ENCODE measurements at places on chromosomes 7 and 10. TPM values are rescaled to one million over a fixed set of nuclear protein-coding genes. Genes with fewer than 3 reads are reported as not detected.

GPR37 gene
- not detected for polyA plus RNA-seq

GATA3 gene
- polyA plus RNA-seq: not detected

LIPF gene
- polyA plus RNA-seq: not detected

VWDE gene
- polyA plus RNA-seq: 0.12 TPM

SSC4D gene
- polyA plus RNA-seq: 33.3 TPM

MBLAC1 gene
- polyA plus RNA-seq: 0.88 TPM

CALY gene
- polyA plus RNA-seq: 0.21 TPM

- H3K27ac ChIP-seq: no peak overlapping the region
- H3K27me3 ChIP-seq: no peaks in the 10 kb centered on the region
- peaks cover 40% of the 10 kb centered on the region for H3K4me1 ChIP-seq
- H3K36me3 ChIP-seq: no peaks in the 10 kb centered on the region
- DNase-seq: no peak
- no peak overlapping the region for H3K4me3 ChIP-seq
These were observed 3.3 kb downstream of the JMJD1C start for GRCh38 chr10:63462442-63462841.

GRCh38 chr10:21261842-21262294, 263.6 kb downstream of the SKIDA1 start:
- H3K27me3 ChIP-seq: 0 out of 3 replicates have a peak, but pooled peaks cover 13% of the 10 kb centered on the region
- no peak for DNase-seq
- no peaks in the 10 kb centered on the region for H3K4me1 ChIP-seq
- H3K4me3 ChIP-seq: no peak overlapping the region
- H3K27ac ChIP-seq: no peak overlapping the region

DNA sequence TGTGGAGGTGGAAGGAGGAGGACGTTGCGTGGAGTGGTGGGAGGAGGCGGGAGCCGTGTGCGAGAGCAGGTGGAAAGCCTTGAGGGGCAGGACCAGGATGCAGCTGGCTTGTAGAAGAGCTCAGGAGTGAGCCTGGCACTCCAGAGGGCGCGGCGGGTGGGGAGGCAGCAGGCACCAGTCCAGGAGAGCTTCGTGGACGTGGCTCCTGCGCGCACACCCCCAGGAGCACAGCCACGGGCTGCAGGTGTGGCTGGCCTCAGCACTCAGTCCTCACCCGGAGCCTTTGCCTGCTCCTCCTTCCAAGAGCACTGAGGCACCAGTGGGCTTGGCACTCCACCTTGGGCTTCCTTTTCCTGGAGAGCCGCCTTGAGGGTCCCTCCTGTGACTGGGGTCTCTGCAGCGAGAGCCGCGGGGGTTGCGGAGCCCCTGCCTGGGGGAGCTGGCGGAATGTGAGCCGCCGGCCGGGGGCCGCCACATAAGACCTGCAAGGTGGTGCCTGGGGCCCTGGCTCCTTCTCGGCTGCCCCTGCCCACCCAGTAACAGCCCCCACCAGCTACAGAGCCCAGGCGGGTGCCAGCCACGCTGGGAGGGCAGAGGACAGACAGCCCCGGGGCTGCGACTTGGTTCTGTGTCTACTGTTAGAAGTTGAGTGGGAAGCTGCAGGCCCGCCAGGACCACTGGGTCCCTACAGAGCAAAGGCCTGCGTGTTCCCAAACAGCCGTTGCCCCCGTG, 11.1 kb downstream of the MAFK start:
- H3K4me1 ChIP-seq: peaks cover 13% of the 10 kb centered on the region
- H3K36me3 ChIP-seq: peaks cover 12% of the 10 kb centered on the region
- no peaks in the 10 kb centered on the region for H3K27me3 ChIP-seq
- DNase-seq: no peak

DNA sequence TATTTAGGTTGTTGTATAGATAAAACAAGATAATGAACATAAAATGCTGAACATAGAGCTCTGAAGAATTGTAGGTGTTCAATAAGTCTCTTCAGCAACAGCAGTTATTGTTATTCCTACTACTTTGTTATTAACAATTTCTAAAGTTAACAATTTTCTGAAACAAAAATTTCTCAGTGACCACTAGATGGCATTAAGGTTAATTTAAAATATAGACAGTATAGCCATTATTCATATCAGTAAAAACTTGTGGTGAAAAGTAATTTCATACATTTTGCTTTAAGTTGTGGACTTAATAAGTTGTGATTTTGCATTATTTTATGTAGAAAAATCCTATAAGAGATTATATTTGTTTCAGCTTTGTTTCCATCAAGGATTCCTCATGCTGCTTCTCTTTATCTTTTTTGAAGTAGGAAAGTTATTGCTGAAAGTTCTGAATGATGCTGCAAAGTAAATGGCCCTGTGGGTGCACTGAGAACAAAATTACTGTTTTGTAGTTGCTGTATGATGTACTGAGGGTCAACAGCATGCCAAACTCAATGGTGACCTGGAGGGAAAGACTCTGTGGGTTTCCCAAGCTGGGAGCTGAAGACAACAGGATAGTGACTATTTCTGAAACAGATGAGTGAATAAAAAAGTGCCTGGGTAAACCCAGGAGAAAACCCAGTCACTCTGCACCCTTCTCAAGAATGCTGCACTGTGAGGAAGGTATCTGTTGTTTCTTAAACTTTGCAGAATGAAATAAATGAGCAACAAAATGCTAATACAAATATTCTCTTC, 253.6 kb downstream of the KIF20B start:
- H3K4me3 ChIP-seq: no peak overlapping the region
- H3K4me1 ChIP-seq: no peaks in the 10 kb centered on the region
- H3K27ac ChIP-seq: no peak overlapping the region
- DNase-seq: no peak
- H3K27me3 ChIP-seq: no peaks in the 10 kb centered on the region

DNA sequence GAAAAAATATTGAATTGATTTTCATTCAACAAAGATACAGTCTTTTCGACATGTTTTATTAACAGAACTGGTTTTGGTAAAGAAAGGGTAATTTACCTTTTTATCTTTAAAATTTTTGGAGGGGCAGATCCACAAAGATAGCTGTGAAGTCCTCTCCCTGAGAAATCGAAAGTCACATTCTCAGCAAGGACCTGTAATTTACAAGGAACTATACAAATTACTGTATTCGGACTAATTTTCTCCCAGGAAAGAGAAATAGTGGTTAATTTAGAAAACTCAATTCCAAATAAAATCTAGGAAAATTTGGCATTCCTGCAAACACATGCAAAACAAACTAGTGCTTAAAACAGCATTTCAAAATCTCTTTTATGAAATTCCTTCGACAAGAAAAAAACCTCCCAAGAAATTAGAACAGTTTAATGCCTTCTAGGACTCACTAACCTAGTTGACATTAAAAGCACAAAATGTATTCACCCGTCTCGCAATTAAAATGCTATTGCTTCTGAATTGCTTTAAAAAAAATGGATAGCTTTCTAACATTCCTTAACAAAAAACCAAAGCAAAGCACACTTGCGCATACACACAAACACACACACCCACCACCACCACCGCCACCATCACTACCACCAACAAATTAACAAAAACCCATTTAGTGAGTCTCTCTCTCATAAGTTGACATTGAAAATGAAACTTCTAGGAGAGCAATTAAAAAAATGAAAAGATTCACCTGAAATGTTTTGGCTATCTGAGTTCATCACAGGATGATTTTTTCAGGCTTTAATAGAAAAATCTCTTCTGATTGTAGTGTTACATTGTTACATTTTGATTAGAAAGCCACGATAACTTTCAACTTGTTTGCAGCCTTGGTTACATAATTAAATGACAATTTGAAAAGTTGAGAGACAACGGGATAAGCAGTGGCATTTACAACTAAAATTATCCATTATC, 4.0 kb upstream of the NKX2-3 start:
- H3K27me3 ChIP-seq: peaks cover 9% of the 10 kb centered on the region
- H3K4me3 ChIP-seq: no peak overlapping the region
- H3K27ac ChIP-seq: no peak overlapping the region
- H3K36me3 ChIP-seq: no peaks in the 10 kb centered on the region

- H3K27ac ChIP-seq: no peak overlapping the region
- no peaks in the 10 kb centered on the region for H3K27me3 ChIP-seq
- H3K36me3 ChIP-seq: peaks cover 8% of the 10 kb centered on the region
- H3K4me1 ChIP-seq: peaks cover 71% of the 10 kb centered on the region
- no peak for DNase-seq
- H3K4me3 ChIP-seq: no peak overlapping the region
These were observed 8.8 kb downstream of the CHST3 start for GRCh38 chr10:71972746-71973695.

DNA sequence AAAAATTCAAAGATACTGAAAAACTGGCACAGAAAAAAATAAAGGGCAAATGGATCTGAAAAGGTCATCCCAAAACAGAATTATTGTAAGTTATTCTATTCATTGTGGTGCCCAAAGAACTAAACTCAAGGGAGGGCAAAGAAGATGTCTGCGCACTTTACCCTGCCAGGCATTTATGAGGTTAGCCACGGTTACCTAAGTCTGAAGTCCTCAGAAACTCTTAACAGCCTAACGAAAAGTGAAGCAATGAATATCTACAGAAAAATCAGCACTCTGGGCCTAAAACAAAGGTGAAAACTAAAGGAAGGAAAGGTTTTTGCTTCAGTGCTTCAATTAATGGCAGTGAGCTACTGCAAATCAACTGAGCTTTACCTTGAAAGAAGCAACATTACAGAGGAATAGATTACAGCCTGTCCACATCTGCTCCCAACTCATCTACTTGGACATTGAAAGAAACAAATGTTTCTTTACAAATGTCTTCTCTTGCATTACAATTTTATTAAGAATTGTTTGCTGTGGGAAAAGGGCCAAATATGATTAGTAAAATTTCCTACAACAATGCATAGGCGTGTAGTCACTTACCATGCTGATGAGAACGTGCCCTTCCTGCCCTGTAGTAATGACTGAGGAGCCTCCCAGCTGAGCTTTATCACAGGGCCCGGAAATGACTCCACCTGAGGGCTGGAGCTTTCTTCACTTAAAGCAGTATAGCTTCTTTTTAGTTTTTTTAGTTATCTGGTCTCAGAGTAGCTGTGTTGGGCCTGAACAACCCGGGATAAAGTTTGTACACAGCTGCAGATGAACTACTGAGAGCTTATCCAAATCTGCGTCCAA, at the start of gene TUBAL3:
Gene TUBAL3 (minus strand): TSS at position 621 of the 834 bp plus-strand sequence. CDS start 36 bp downstream, at position 585.
- H3K4me3 ChIP-seq: no peak within 1 kb of the TSS
- 0 out of 3 replicates have a peak, but pooled peaks cover 5% of the 10 kb centered on the region for H3K27me3 ChIP-seq
- H3K36me3 ChIP-seq: no peaks in the 10 kb centered on the region
- 0 out of 2 replicates have a peak, but pooled peaks cover 9% of the 10 kb centered on the region for H3K4me1 ChIP-seq
- H3K27ac ChIP-seq: no peak within 1 kb of the TSS
- no peak for DNase-seq

DNA sequence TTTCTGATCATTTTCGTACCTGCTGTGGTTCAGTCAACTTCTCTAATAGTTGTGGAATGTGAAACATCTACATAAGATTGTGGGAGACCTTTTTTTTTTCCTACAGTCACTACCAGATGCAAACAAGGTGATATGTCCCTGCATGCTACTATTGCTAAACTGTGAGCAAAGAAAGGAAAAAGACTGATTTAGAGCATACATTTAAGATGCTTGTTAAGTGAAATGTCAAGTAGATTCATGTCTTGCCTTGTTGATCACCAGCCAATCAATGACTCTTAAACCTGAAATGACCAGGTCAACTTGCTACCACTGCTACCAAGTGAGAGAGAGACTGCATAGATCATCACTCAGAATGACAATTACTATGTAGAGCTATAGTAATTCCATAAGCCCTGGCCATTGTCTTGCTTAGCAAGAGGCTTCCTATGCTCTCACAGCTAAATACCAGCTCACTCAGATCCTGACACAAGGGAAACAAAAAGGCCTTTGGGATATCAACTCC, 84.3 kb upstream of the SKAP2 start:
- H3K4me3 ChIP-seq: no peak overlapping the region
- no peaks in the 10 kb centered on the region for H3K36me3 ChIP-seq

DNA sequence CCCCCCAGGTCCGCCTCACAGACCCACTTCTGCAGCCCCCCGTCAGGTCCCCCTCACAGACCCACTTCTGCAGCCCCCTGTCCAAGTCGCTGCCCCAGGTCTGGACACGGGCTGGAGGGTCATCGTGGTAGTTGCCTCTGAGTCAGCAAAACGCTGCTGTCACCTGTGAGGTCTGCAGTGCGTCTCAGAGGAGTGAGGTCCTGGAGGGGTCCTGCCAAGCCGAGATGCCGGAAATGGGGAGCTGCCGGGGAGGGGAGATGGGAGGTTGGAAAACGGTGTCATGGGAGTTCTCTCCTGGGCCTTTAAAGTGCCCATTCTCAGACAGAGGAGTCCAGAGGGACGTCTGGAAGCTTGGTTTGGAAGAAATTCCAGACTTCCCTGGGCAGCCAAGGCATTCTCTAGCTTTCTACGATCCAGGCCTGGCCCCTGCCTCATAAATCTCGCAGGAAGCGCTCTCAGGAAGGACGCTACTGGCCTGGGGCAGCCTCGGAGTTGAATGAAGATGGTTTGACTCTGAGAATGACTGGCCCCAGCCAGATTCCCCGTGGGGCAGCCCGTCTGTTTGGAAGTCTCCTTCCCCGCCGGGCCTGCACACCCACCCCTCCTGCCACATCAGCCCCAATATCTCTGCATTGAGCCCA, 38.7 kb downstream of the CALML3 start:
- H3K4me3 ChIP-seq: no peak overlapping the region
- no peaks in the 10 kb centered on the region for H3K27me3 ChIP-seq
- H3K4me1 ChIP-seq: peaks cover 78% of the 10 kb centered on the region

GRCh38 chr10:48556713-48557112, 48.2 kb downstream of the ARHGAP22 start:
- no peak overlapping the region for H3K27ac ChIP-seq
- H3K36me3 ChIP-seq: no peaks in the 10 kb centered on the region
- DNase-seq: no peak
- H3K4me3 ChIP-seq: no peak overlapping the region
- H3K27me3 ChIP-seq: no peaks in the 10 kb centered on the region

DNA sequence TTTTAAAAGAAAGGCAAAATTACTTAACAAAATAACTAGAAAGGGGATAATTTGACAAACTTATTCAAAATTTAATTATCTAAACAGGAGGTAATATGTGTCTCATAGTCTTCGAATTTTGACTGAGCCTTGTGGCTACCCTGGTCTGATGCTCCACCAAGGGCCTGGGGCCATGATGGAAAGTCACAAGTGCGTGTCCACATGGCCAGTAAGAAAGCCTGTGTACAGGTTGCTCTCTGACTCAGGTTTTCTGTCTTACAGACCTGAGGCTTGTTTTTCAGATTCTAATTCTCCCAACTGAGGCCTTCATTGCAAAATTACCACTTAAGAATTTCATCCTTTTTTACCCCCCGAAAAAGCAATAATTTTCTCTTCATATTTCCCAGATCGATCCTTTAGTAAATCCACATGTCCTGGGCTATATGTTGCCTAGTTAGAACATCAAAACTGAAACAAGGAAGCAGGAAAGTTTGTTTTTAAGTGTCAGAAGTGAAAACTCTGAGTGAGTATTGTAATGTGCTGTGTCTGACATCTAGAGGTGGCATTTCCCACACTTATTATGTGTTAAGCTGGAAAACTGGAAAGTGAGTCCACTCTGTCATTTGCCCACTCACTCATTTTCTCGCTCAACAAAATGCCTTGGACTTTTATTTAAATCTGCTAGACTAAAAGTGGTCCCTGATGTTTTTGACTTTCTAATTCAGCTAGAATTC, 10.0 kb downstream of the CYP3A43 start:
- no peak overlapping the region for H3K27ac ChIP-seq
- no peaks in the 10 kb centered on the region for H3K36me3 ChIP-seq

DNA sequence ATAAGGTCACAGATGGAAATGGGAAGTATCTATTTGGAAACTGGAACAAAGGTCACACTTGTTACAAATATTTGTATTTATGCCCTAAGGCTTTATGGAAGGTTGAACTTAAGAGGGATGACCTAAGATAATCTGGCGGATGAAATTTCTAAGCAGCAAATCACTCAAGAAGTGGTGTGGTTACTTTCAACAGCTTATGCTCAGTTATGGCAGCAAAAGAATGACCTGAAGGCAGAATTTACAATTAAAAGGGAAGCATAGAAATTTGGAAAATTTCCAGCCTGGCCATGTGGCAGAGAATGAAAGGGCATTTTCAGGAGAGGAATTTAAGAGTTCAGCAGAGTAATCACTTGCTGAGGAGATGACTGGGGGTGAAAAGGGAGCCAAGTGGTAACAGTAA, 95.8 kb upstream of the TNS3 start:
- peaks cover 65% of the 10 kb centered on the region for H3K4me1 ChIP-seq
- H3K27me3 ChIP-seq: no peaks in the 10 kb centered on the region
- H3K36me3 ChIP-seq: no peaks in the 10 kb centered on the region

All from HepG2 (cell line).